ENCODE measurements at places on chromosomes 3 and 15.
A peak's percentile ranks its signal among the peaks of the same experiment; 100 is the strongest.

DNA sequence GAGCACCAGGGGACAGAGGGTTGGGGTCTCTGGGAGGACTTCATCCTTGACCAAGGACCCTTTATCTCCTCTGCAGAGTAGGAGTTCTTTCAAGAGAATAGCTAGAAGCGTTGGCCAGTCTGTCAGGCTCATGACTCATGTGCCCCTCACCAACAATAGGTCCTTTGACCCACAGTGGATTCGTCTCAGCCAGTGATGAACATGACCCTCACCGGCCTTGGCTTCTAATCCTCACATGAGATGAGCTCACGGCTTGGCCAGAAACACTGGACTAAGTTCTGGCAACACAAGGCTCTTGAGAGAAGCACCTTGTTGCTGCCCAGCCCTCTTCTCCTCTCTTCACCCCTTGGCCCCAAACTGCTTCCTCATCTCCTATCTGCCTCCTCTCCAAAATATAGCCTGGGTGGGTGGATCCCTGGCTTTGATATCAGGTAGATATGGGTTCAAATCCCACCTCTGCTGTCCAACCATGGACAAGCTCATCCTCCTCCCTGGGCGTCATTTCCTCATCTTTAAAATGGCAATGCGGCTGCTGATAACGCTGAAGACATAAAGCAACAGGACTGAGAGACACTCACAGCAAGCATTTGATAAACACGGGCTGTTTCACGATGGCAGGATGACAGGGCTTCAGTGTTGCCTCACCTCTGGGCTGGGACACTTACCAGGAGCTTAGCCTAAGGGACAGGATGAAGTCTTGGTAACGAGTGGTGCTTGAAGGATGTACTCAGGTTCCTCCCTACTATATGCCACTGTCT is 446.7 kb upstream of the PROK2 start:
- DNase-seq: no peak

- DNase-seq: no peak
Observed at GRCh38 chr3:182412066-182412465, 381.2 kb upstream of the ATP11B start.

GRCh38 chr15:62972814-62973213 is 69.7 kb upstream of the TPM1 start:
- DNase-seq: no peak

GRCh38 chr3:132641837-132642538 is 17.6 kb downstream of the ACAD11 start:
- peak; percentile 37 for DNase-seq

DNA sequence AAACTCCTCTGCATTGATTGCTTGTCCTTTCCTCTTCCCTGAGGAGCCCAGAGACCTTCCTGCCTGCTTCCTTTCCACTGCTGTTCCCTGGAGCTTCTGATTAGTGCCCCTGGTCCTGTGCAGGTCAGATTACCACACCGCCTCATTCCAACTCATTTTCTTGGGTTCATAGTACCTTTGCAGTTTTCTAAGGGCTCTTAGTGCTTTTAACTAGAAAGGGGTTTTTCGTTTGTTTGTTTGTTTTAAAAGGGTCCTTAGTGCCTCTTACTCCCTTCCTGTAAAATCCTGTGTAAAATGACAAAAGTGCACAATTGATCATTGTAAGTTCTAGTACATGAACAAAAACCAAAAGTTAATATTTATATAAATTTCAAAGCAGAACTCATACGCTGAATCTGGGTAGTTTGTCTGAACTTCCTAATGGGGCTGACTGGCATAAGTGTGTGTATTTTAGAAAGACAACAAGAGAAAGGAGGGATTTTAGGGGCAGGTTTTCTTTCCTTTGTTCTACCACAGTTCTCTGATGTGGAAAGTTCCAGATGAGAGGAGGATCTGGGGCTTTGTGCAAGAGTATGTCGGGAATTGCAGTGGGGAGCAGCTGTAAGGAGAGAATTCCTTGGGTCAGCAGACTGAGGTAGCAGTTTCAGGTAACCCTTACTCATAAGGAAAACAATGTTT is 30.6 kb downstream of the SNRK start:
- DNase-seq: no peak

- DNase-seq: no peak
Observed at GRCh38 chr3:73041537-73041936, 19.9 kb upstream of the EBLN2 start.

GRCh38 chr3:144187531-144188210 is 216.0 kb downstream of the DIPK2A start:
- no peak for DNase-seq

GRCh38 chr15:45150481-45150880 is 20.7 kb downstream of the DUOX1 start:
- no peak for DNase-seq

- peak; percentile 10 for DNase-seq
Observed at GRCh38 chr3:632571-633170, 436.1 kb downstream of the CHL1 start.

- DNase-seq: no peak
Observed at GRCh38 chr15:57165992-57166391, 210.3 kb upstream of the CGNL1 start.

DNA sequence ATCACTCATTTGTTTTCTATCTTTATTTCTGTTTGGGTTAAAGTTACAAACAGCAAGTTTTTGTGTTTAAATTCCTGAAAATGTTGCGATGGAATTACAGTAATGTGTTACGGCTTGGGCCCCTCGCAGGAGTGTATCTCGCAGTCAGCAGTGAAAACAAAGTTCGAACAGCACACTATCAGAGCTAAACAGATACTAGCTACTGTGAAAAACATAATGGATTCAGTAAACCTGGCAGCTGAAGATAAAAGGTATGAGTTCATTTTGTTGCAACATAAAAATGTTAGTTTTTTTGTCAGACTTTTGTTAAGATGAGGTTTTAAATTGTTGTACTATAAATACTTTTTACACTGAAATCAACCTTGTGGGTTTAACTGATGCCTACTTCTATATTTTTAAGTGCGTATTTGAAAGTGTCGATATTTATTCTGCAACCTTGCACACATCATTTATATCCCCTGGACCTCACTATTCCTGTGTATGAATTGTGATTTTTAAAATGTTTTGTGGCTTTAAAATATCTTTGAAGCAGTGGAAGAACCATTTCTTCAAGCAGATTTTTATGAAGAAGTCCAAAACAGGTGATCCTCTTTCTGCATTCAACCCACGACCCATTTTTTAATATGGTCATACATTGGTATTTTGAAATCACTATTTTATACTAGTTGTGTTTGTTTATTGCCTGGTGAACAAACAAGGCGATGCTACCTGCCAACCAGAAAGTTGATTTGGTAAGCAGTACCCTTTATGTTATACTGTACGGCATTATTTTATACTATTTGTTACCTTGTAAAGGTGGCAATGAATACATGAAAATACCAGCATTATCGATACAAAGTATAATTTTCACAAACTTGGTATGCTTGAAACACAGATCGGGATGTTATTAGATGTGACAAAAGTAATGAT is 27.8 kb downstream of the MFN1 start:
- DNase-seq: no peak

DNA sequence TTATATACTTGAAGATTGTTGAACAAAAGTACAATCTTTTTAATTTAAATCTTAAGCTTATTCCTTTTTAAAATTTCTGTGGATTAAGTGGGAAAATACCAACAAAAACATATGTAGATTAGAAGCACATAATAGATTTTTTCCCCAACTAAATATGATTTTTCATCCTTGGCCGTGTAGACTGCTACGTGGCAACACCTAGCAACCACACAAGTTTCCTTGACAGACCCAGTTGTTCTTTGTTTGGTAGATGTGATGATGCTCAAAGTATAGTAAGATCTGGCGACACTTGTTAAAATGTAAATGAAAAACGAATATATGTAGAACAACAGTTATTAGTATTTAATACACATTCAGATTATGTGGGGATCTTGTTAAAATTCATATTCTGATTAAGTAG is 271.0 kb upstream of the ROBO2 start:
- no peak for DNase-seq

DNA sequence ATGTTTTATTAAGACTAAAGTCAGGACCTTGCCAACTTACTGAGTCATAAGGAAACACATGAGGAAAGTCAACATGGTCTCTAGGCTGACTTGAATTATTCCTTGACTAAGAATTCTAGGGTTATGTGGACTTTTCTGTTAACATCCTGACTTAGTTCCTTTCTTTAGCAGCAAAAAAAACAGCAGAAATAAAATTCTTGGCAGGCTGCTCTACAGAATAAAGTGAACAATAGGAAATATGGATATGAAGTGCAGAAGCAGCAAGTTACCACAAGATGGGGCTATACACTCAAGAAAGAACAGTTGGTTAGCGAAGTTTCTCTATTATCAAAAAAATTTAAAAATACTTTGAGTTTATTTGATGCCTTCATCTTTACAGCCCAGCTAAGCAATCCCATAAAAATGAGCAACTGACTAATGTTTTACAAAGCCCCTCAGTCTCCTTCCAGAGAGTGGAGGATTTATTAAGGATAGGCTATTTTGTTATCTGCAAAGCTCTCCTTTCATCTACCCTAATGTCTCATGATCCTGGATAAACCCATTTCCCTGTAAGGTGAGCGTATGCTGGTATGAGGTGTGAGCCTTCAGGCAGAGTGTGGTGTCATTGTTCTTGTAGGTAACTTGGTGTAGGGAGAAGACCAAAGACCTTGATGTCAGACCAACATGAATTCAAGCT is 23.1 kb upstream of the MCCC1 start:
- peak; percentile 11 for DNase-seq
